ENCODE measurements at places on chromosomes 3 and 15.
A peak's percentile ranks its signal among the peaks of the same experiment; 100 is the strongest.

DNA sequence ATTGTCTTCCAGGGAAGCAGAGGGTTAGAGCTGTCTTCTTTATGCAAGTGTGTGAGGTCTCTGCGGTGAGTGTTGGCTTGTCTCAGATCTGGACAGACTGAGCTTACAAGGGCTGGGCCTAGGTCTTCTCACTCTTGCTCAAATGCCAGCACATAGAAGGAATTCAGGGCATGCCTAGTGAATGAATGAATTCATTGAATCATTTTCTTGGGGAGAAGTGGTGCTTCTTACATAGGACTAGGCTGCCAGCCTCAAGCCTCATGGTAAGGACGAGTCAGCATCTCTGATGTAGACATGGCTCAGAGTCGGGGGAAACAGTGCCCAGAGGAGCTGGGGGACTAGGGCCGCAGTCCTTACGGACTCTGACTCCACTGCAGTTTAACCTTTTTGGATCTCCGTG, 17.2 kb downstream of the MKRN2 start:
- no peaks in the 10 kb centered on the region for H3K4me1 ChIP-seq
- no peak overlapping the region for H3K4me3 ChIP-seq
- H3K27ac ChIP-seq: no peak overlapping the region

DNA sequence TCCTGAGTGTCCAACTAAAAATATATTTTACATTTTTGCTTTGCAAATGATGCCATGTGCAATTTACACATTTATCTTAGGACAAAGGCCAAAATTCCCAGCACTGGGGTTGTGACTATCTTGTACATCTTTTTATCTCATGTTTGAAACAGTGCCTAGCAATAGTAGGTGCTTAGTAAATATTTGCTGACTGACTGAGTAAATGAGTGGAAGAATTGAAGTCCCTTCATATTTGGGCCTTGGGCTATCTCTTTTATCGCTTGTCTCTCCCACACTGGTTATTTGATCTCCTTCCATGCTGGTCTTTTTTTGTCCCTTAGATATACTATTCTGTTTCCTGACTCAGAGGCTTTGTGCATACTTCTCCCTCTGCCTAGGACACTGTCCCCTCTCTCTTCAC, 213.1 kb upstream of the GOLGA6L4 start:
- H3K27ac ChIP-seq: no peak overlapping the region
- no peaks in the 10 kb centered on the region for H3K4me1 ChIP-seq
- H3K36me3 ChIP-seq: no peaks in the 10 kb centered on the region
- H3K27me3 ChIP-seq: peaks cover 5% of the 10 kb centered on the region

- H3K27me3 ChIP-seq: peaks cover 2% of the 10 kb centered on the region
- H3K4me1 ChIP-seq: peaks cover 8% of the 10 kb centered on the region
- H3K4me3 ChIP-seq: no peak overlapping the region
Observed at GRCh38 chr3:121748680-121749275, 763 bp downstream of the GOLGB1 start.

- H3K4me1 ChIP-seq: no peaks in the 10 kb centered on the region
- no peak overlapping the region for H3K4me3 ChIP-seq
- no peak overlapping the region for H3K27ac ChIP-seq
- DNase-seq: no peak
- no peaks in the 10 kb centered on the region for H3K27me3 ChIP-seq
Observed at GRCh38 chr15:35460616-35461015, 85.3 kb downstream of the DPH6 start.

GRCh38 chr3:194900854-194901522, 215.3 kb downstream of the FAM43A start:
- peaks cover 48% of the 10 kb centered on the region for H3K27me3 ChIP-seq
- H3K36me3 ChIP-seq: peaks cover 5% of the 10 kb centered on the region
- H3K4me1 ChIP-seq: peaks cover 3% of the 10 kb centered on the region
- H3K4me3 ChIP-seq: no peak overlapping the region

DNA sequence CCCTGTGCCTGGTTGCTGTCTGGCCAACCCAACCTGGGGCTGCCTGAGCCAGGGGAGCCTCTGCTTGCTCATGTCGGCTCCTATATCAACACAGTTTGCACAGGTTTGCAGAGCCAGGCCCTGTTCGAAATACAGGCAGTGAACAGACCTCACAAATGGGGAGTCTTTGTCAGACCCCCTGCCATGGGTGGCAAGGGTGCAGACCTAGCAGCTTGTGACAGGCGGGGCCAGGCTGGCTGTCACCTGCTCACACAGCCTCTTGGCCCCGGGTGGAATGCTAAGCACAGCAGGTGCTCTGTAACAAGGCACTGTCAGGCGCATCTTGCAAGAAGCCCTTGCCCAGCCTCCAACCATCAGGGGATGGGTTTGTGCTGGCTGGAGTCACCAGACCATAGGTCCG, 47.3 kb downstream of the BDH1 start:
- no peaks in the 10 kb centered on the region for H3K4me1 ChIP-seq
- peaks cover 4% of the 10 kb centered on the region for H3K36me3 ChIP-seq
- H3K27me3 ChIP-seq: peaks cover 2% of the 10 kb centered on the region
- H3K27ac ChIP-seq: no peak overlapping the region
- H3K4me3 ChIP-seq: no peak overlapping the region
- no peak for DNase-seq

DNA sequence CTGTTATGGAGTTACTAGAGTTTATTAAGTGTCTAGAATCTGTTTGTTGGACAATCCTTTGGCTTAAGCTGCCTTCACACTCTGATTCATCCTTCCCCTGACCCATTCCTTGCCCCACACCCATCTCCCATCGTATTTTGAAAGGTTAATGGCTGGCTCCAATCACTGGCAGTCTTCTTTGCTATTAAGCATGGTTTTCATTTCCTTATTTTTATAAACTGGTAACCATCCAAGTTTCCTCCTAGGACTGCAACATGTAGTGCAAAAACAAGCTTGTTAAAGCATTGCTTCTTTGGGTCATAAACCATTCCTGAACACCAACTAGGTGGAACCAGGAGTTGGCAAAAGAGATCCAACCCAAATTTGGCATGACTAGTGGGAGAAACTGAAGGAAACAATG, 148.4 kb downstream of the DTWD1 start:
- H3K36me3 ChIP-seq: no peaks in the 10 kb centered on the region
- H3K4me3 ChIP-seq: no peak overlapping the region
- H3K27me3 ChIP-seq: peaks cover 3% of the 10 kb centered on the region
- no peaks in the 10 kb centered on the region for H3K4me1 ChIP-seq
- no peak overlapping the region for H3K27ac ChIP-seq

GRCh38 chr3:184378651-184379357, 797 bp upstream of the THPO start:
- H3K4me1 ChIP-seq: peaks cover 6% of the 10 kb centered on the region
- H3K36me3 ChIP-seq: no peaks in the 10 kb centered on the region

DNA sequence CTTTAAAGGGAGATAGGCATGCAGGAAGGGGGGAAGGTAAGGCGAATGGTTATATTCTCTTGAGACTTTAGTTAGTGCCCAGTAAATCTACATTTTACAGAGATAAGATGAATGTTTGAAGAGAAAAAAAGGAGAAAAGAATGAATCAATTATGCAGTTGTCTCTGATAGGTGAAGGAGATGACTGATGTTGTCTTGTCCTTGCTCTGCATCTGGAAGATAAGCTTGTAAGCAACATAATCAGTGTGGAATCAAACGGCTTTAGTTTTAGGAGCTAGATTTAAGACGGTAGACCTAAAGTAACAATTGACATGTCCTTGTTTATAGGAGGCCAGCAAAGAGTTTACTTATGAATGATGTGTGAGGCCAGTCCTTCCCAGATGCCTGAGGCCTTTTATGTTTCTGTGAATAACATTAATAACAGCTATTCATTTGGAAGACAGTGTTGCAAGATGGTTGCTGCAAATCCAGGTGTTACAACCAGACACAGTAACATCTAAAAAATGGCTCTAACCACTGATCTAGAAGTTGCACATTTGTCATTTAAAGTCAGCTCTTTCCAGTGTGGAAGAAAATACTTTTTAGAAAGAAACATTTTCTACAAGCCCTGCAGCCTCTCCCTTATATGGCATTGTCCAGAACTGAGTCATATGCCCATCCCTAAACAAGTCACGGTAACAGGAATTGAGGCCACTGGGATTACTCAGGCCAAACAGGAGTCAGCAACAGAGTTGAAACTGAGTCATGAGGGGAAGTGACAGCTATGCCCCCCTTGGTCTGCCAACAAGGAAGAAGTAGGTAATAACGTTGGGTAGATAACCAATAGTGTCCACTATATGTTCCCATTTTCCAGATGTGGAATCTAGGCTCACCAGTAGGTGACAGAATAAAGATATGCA, 77.5 kb upstream of the FBN1 start:
- H3K27me3 ChIP-seq: peaks cover 5% of the 10 kb centered on the region
- no peak overlapping the region for H3K4me3 ChIP-seq
- H3K36me3 ChIP-seq: peaks cover 15% of the 10 kb centered on the region
- no peak for DNase-seq
- no peak overlapping the region for H3K27ac ChIP-seq

GRCh38 chr3:185983495-185984141, 45.8 kb upstream of the TRA2B start:
- no peak overlapping the region for H3K27ac ChIP-seq
- no peak overlapping the region for H3K4me3 ChIP-seq
- H3K27me3 ChIP-seq: peaks cover 21% of the 10 kb centered on the region
- H3K36me3 ChIP-seq: no peaks in the 10 kb centered on the region

DNA sequence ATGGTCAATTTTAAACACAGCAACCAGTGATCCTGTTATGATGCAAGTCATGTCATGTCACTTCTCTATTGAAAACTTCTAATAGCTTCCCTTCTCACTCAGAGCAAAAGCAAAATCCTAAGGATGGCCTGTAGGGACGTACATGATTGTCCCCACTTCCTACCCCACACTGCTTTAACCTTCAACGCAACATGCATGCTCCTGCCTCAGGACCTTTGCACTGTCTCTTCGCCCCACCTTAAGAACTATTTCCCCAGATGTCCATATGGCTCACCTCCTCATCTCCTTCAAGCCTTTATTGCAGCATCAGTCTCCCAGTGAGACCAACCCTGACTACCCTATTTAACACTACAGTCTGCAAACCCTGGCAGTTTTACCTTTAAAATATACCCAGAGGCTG, 214.1 kb upstream of the CHRM5 start:
- H3K4me1 ChIP-seq: no peaks in the 10 kb centered on the region
- H3K27me3 ChIP-seq: peaks cover 4% of the 10 kb centered on the region
- DNase-seq: no peak
- H3K36me3 ChIP-seq: no peaks in the 10 kb centered on the region

DNA sequence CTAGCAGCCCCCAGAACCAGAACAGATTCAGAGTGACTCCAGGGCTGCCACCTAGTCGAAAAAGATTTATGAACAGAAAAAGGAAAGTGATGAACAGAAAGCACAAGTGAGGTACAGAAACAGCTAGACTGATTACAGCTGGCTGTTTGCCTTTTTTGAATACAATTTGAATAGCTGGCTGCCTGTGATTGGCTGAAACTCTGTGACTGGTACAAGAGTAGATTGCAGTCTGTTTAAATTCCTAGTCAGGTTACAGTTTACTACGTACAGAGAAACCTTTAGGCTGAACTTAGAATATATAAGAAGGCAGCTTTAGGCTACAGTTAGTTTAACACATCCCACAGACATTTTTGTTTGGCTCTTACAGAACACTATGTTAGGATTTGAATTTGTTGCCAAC, 10.0 kb downstream of the CCDC13 start:
- no peaks in the 10 kb centered on the region for H3K4me1 ChIP-seq
- no peak for DNase-seq
- H3K36me3 ChIP-seq: no peaks in the 10 kb centered on the region
- H3K4me3 ChIP-seq: no peak overlapping the region

GRCh38 chr3:30934208-30934550, 39.7 kb upstream of the GADL1 start:
- H3K4me1 ChIP-seq: peaks cover 6% of the 10 kb centered on the region
- DNase-seq: no peak
- H3K27me3 ChIP-seq: no peaks in the 10 kb centered on the region
- no peaks in the 10 kb centered on the region for H3K36me3 ChIP-seq
- no peak overlapping the region for H3K27ac ChIP-seq

DNA sequence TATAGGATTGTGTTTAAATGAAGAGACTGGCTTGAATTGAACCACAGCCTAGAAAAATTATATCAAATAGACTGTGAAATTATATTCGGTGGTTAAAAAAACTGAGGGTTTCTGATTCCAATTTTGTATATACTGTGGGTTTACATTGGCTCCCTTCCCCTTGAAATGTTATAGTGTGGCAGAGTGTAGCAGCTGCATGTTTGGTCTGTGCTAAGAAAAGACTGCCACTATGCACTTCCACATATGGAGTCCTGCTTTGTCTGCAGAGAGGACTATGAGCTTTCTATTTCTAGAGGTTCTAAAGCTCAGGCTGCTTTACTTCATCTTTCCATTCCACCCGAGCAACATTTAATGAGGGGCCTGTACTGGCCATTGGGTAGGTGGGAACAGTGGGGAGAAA, 112.3 kb downstream of the P3H2 start:
- H3K27me3 ChIP-seq: peaks cover 14% of the 10 kb centered on the region
- no peaks in the 10 kb centered on the region for H3K36me3 ChIP-seq
- no peak overlapping the region for H3K4me3 ChIP-seq
- H3K4me1 ChIP-seq: no peaks in the 10 kb centered on the region
- DNase-seq: no peak
- H3K27ac ChIP-seq: no peak overlapping the region

DNA sequence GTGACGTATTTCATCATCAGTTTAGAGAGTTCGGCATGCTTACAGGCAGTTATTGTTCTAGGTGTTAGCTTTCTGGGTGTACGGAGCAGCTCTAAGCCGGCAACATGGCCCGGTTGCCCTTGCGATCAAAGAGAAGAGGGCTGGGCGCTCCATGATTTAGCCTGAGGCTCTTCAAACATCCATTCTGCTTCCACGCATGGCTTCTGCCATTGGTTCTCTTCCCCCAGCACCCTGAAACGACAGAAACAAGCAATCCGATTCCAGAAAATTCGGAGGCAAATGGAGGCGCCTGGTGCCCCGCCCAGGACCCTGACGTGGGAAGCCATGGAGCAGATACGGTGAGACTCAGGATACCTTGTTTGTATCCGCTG, 574 bp downstream of the NGRN start:
- peaks cover 49% of the 10 kb centered on the region for H3K4me1 ChIP-seq
- peaks cover 35% of the 10 kb centered on the region for H3K36me3 ChIP-seq
- H3K4me3 ChIP-seq: peak overlapping the region; percentile 95
- H3K27ac ChIP-seq: peak overlapping the region; percentile 98
- DNase-seq: peak; percentile 59

DNA sequence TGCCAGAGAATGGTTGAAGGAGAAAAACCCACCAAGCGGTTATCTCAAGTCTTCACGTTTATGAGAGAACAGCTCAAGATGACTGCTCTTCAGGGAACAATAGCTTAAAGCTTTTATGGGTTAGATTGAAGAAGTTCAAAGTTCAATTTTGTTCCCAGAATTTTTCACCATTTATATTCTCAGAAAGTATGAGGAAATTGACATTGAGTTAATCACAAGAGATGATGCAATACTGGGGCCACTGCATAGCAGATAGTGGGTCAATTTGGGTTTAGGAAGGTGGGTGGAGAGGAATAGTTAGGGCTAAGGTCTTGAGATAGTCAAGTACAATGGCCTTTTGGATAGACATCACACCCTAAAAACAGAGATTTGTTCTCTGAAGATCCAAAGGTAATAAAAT, 539.3 kb downstream of the SQOR start:
- no peaks in the 10 kb centered on the region for H3K27me3 ChIP-seq
- DNase-seq: no peak
- H3K4me1 ChIP-seq: no peaks in the 10 kb centered on the region

- no peak overlapping the region for H3K27ac ChIP-seq
- DNase-seq: no peak
- H3K27me3 ChIP-seq: no peaks in the 10 kb centered on the region
- H3K4me3 ChIP-seq: no peak overlapping the region
Observed at GRCh38 chr3:46337911-46338310, 16.0 kb upstream of the CCR2 start.

All from activated naive CD8-positive, alpha-beta T cell treated with anti-CD3 and anti-CD28 coated beads, Interleukin-2, amount 50 U/mL, for 24 hours (primary cell).